ENCODE measurements at places on chromosomes 3 and 15. TPM values are rescaled to one million over a fixed set of nuclear protein-coding genes. Genes with fewer than 3 reads are reported as not detected.

Gene PLA2G4E
- not detected for total RNA-seq

DNA sequence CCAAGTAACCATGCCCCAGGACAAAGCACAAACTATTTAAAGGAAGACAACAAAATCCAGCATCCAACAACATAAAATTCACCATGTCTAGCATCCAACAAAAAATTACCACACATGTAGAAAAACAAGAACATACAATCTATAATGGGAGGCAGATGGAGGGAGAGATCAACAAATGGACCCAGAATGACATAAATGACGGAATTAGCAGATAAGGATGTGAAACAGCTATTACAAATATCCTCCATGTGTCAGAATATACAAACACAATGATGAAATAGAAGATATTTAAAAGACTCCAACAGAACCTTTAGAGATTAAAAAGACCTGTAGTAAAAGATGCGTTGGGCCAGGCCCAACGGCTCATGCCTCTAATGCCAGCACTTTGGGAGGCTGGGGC, 10.8 kb downstream of the LYSMD4 start:
- H3K27ac ChIP-seq, result no peak overlapping the region
- no peaks in the 10 kb centered on the region for H3K4me1 ChIP-seq
- H3K27me3 ChIP-seq, result no peaks in the 10 kb centered on the region
- H3K4me3 ChIP-seq, result no peak overlapping the region

GRCh38 chr15:59636184-59636583, 21.1 kb downstream of the GTF2A2 start:
- DNase-seq, result no peak
- H3K27me3 ChIP-seq, result no peaks in the 10 kb centered on the region
- no peak overlapping the region for H3K27ac ChIP-seq
- peaks cover 29% of the 10 kb centered on the region for H3K36me3 ChIP-seq

- no peaks in the 10 kb centered on the region for H3K36me3 ChIP-seq
- no peaks in the 10 kb centered on the region for H3K4me1 ChIP-seq
- no peak for DNase-seq
- H3K27ac ChIP-seq, result no peak overlapping the region
- H3K4me3 ChIP-seq, result no peak overlapping the region
Observed at GRCh38 chr3:122255757-122256439, 69.2 kb upstream of the CSTA start.

DNA sequence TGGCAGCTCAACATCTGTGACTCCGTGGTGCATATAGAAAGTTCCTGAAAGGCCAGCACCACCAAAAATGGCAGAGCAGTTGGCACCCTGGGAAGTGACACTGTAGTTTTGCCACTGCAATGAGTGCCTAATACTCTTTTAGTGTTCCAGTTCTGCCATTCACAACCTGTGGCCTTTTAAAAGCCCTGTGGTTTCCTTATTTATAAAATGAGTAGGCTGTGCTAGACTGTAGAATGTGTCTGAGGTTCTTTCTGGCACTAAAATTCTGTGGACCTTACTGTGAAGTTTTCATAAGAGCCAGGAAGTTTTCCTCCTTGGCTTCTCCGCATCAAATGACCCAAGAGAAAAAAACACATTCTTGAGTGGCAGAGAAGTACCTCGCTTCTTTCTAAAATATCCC, 74.1 kb downstream of the MME start:
- H3K27me3 ChIP-seq, result no peaks in the 10 kb centered on the region
- no peak for DNase-seq
- H3K4me3 ChIP-seq, result no peak overlapping the region
- no peaks in the 10 kb centered on the region for H3K4me1 ChIP-seq

Gene PLSCR5
- total RNA-seq, result not detected

Gene SLC28A2
- total RNA-seq, result not detected

Gene GOLGA8T
- total RNA-seq, result not detected

DNA sequence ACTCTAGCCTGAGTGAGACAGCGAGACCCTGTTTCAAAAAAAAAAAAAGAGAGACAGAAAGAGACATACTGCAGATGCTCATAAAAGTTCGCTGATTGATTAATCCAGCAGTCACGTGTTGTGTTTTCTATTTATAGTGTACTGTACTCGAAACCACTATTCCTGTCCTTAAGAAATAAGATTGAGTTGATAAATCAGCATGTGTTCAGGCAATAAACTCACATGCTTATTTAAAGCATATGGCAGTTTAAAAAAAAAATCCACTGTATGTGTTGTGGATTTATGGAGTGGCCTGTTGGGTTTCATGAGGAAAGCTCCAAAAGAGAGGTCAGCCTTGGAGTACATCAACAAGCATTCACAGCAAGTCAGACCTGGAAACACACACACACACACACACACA, 17.7 kb downstream of the RPL22L1 start:
- no peaks in the 10 kb centered on the region for H3K36me3 ChIP-seq
- no peak overlapping the region for H3K27ac ChIP-seq
- H3K27me3 ChIP-seq, result no peaks in the 10 kb centered on the region
- no peak for DNase-seq

GRCh38 chr3:133426721-133427120, 26.9 kb downstream of the BFSP2 start:
- DNase-seq, result no peak
- no peaks in the 10 kb centered on the region for H3K36me3 ChIP-seq
- H3K27me3 ChIP-seq, result no peaks in the 10 kb centered on the region
- no peak overlapping the region for H3K27ac ChIP-seq
- no peak overlapping the region for H3K4me3 ChIP-seq
- no peaks in the 10 kb centered on the region for H3K4me1 ChIP-seq

DNA sequence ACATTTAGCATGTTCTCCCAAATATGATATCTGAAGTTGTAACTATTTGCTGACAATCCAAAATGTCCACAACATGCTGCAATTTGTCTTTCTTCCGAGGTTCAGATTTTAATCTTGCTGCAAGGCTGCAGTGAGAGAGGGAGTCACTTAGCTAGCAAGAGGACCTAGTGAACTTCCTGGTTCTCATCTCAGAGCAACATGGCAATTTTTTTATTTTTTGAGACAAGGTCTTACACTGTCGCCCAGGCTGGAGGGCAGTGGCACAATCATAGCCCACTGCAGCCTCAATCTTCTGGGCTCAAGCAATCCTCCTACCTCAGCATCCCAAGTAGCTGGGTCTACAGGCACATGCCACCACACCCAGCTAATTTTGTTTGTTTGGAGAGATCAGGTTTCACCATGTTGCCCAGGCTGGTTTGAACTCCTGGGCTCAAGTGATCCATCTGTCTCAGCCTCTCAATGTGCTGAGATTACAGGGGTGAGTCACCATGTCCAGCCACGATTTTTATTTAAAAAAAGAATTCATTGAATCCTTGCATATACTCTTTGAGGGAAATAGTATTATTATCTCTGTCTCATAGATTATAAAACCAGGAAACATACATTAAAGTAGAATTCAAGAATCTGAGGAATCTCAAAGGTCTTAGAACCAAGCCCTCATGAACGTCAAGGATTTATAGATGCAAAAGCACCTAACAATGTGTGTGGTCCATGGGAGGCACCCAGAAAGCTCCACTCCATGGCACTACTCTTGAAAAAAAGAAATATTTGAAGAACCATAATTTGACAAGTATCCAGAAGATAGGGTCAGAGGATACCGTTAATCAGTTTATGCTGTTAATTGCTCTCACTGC, 9.1 kb downstream of the HDC start:
- no peaks in the 10 kb centered on the region for H3K27me3 ChIP-seq
- H3K4me1 ChIP-seq, result no peaks in the 10 kb centered on the region
- H3K36me3 ChIP-seq, result no peaks in the 10 kb centered on the region
- no peak overlapping the region for H3K27ac ChIP-seq

DNA sequence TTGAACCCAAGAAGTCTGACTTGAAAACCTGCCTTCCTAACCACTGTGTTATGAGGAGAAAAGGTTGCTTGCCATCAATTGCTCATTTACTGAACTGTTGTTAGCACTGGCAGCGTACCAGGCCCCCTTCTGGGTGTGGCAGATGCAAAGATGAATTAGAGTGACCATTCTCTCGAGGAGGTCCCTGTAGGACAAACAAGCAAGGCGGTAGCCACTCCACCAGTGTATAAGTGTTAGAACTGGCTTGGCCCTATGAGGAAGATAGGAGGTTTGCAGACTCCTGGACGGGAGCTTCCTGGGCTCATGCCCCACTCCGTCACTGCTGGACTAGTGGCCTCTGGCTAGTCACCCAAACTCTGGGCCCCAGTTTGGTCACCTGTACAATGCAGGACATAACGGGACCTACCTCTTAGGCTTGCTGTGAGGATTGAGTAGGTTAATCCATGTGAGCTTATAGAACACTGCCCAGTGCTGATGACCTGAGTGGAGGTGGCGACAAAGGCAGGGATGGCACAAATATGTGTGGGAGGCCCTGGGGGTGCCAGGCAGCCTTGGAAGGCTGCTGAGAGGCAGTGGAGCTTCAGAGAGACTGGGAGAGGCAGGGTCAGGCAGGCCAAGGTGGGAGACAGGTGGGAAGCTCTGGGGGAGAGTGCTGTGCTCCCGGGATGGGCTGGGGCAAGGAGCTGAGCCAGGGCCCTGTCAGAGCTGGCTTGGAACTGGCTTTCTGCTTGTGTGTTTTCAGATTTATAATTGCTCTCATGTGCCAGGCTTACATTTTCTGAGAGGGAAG, 145.9 kb downstream of the DNAJB8 start:
- H3K36me3 ChIP-seq, result peaks cover 8% of the 10 kb centered on the region
- H3K27ac ChIP-seq, result no peak overlapping the region
- no peak overlapping the region for H3K4me3 ChIP-seq
- peaks cover 16% of the 10 kb centered on the region for H3K4me1 ChIP-seq

DNA sequence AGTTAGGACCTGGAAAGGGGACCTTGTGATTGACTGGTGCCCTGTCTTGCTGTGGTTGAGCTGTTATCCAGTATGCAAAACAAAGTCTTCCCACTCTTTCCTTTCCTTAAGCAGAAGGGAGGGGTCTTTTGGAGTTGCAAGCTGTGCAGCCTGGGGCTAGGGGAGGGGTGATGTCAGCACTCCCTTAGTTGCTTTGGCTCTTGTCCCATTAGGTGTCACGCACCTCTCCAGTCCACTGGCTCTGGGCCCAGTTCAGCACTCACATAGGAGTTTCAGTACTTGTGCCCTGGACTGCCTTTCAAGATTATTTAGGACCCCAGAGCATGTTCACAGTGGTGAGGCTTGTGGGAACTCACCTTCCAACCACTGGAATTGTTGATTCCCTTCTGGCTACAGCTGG, 238.5 kb downstream of the DOCK3 start:
- no peaks in the 10 kb centered on the region for H3K36me3 ChIP-seq
- H3K4me3 ChIP-seq, result no peak overlapping the region
- no peak for DNase-seq
- H3K4me1 ChIP-seq, result no peaks in the 10 kb centered on the region
- H3K27me3 ChIP-seq, result no peaks in the 10 kb centered on the region
- no peak overlapping the region for H3K27ac ChIP-seq

GRCh38 chr3:170302008-170302407, 55.5 kb upstream of the SKIL start:
- H3K4me1 ChIP-seq, result no peaks in the 10 kb centered on the region
- no peak overlapping the region for H3K27ac ChIP-seq
- H3K4me3 ChIP-seq, result no peak overlapping the region
- peaks cover 52% of the 10 kb centered on the region for H3K36me3 ChIP-seq
- no peaks in the 10 kb centered on the region for H3K27me3 ChIP-seq

Gene NEK11
- 9.5 TPM for total RNA-seq

DNA sequence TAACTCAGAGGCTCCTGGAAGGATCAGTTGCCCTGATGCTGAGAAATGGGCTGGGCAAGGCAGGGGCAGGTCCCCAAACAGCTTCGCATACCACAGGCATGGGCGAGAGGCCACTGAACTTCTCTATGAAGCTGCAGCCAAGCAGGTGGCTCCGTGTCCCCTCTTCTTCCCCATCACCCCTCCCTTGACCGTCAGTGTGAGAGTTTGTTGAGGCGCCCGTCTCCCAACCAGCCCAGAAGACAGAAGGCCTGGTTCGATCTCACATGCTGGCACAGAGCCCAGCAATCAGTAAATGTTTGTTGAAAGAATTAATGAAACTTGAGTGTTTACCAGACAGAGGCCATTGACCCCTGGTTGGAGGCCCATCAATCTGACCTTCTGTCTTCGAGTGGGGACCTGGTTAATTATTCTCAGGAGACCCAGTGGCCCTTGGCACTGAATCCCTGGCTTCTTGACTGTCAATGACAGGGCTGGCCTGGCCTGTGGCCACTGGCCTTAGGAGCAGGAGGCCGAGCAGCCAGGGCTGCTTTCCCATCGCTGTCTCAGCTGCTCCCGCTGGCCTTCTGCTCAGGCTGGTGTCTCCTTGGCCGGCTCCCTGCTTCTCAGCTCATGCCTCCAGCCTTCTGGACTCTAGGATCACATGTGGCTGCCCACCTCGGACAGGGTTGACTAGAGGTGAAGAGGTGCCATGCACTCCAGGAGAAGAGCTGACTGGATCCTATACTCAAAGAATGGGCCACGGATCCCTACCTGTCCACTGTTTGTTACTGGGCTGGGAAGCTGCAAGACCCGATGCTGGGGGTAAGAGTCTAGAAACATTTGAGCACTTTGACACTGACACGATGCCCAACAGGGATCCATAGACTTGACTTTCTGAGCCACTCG, 113.4 kb downstream of the ASB7 start:
- peak; percentile 51 for DNase-seq
- no peaks in the 10 kb centered on the region for H3K36me3 ChIP-seq
- peaks cover 29% of the 10 kb centered on the region for H3K4me1 ChIP-seq

DNA sequence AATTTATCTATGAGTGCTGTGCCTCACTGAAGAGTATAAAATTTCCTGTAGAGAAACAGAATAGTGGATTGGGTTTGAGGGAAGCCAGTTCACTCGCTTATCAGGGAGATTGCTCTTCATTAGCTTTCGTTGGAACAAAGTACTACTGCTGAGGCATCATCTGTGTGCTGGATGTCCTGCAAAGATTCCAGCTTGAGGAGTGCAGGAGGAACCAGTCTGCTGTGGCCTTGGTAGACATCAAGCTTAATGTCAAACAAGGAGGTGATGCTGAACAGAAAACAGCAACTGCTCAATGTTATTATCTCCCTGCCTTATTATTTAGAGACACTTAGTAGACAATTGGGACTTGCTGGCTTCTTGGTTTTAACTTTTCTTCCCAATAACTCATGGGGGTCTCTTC, 297.5 kb upstream of the DPH6 start:
- H3K27ac ChIP-seq, result no peak overlapping the region
- no peaks in the 10 kb centered on the region for H3K27me3 ChIP-seq
- no peaks in the 10 kb centered on the region for H3K4me1 ChIP-seq
- no peak overlapping the region for H3K4me3 ChIP-seq
- DNase-seq, result no peak

DNA sequence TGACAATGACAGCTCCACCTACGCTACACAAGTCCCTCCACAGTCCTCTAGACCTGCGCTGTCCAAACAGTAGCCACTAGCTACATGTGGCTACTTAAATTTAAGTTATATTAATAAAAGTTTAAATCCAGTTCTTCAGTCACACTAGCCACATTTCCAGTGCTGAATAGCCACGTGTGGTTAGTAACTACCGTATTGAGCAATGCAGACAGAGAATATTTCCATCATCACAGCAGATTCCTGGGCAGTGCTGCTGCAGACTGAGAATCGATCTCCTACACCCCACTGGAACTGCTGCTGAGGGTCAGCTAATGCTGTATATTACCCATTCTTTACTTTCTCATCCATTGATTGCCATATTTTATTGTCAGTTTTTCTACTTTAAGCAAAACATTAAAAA, 40.9 kb downstream of the HDC start:
- no peaks in the 10 kb centered on the region for H3K27me3 ChIP-seq
- H3K27ac ChIP-seq, result no peak overlapping the region
- no peaks in the 10 kb centered on the region for H3K36me3 ChIP-seq
- no peaks in the 10 kb centered on the region for H3K4me1 ChIP-seq
- H3K4me3 ChIP-seq, result no peak overlapping the region

Gene REC114
- total RNA-seq, result not detected

Gene TGM4
- not detected for total RNA-seq

Gene RPSA
- total RNA-seq, result 1,502 TPM

GRCh38 chr15:66704019-66704802, 2.2 kb downstream of the SMAD6 start:
- no peaks in the 10 kb centered on the region for H3K36me3 ChIP-seq
- H3K4me1 ChIP-seq, result peaks cover 57% of the 10 kb centered on the region
- H3K4me3 ChIP-seq, result peak overlapping the region; percentile 57

Data from sigmoid colon (tissue), 7 donors.